PC-9 (cell line): ENCODE measurements at places on chromosomes 5 and 9. TPM values are rescaled to one million over a fixed set of nuclear protein-coding genes. Genes with fewer than 3 reads are reported as not detected.

GRCh38 chr5:172724242-172725183, 46.5 kb downstream of the DUSP1 start:
- no peak for DNase-seq

OSMR gene
- 45.3 and 65.4 TPM in 2 replicates for total RNA-seq

ANKRD31 gene
- total RNA-seq = 0.23 and 0.48 TPM in 2 replicates

DNA sequence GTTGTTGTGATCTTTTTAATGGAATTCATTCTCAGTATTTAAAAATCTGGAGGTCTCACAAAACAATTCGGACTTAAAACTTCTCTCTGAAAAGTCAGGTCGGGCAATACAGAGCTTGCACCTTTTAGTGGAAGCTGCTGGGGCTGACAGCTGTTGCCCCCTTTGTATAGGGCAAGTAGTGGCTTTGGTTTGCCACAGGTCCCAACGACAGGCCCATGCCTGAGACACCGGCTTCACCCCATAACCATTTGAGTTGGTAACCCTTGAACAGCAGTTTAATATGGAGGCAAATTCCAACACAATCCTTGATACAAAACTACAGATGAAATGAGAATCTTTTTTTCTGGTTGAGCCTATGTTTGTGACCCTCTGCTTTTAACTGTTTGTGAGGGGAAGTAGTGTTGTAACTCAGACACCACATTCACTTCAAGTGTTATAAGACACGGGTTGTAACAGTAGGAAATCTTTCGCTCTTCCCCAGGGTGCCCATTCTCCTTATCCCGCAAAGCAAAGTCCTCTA, 752 bp upstream of the GLRX start:
- no peak for DNase-seq

DCANP1 gene
- not detected in 2 replicates for total RNA-seq

GRCh38 chr9:113503613-113504211, 40.2 kb downstream of the RGS3 start:
- no peak for DNase-seq

- no peak for DNase-seq
Observed at GRCh38 chr9:101652601-101653175, 57.9 kb upstream of the PPP3R2 start.

- DNase-seq = no peak
Observed at GRCh38 chr5:17436350-17436749, 61.7 kb upstream of the TAF11L2 start.

- no peak for DNase-seq
Observed at GRCh38 chr5:16656561-16657191, 39.9 kb upstream of the RETREG1 start.

- peak; percentile 96 for DNase-seq
Observed at GRCh38 chr9:96858018-96858573, 3.8 kb upstream of the ZNF782 start.

SHISAL2B gene
- total RNA-seq = not detected in 2 replicates

PRUNE2 gene
- 0.20 TPM in 1 of 2 replicates, not detected in the other for total RNA-seq

LHX3 gene
- 0.22 and 0.43 TPM in 2 replicates for total RNA-seq

KIAA1958 gene
- 19.5 and 19.8 TPM in 2 replicates for total RNA-seq

DNA sequence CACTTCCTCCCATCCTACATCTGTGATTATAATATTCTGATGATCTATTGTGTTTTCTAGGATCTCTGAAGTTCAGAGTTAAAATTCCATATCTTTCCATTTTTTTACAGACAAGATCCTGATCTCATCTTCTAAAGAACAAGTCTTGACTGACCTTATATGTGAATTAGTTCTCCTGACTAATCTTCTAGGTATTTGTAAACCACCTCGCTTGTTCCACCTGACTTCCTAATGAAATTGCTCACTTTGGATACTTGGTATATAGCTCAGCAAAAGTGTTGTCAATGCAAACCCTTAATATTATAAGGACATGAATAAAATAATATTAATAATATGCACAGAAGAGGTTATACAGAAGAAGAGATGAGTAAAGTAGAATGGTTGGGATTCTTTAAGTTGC, 68.2 kb upstream of the NR4A3 start:
- DNase-seq = no peak

EGR1 gene
- total RNA-seq = 24.7 and 31.0 TPM in 2 replicates

DNA sequence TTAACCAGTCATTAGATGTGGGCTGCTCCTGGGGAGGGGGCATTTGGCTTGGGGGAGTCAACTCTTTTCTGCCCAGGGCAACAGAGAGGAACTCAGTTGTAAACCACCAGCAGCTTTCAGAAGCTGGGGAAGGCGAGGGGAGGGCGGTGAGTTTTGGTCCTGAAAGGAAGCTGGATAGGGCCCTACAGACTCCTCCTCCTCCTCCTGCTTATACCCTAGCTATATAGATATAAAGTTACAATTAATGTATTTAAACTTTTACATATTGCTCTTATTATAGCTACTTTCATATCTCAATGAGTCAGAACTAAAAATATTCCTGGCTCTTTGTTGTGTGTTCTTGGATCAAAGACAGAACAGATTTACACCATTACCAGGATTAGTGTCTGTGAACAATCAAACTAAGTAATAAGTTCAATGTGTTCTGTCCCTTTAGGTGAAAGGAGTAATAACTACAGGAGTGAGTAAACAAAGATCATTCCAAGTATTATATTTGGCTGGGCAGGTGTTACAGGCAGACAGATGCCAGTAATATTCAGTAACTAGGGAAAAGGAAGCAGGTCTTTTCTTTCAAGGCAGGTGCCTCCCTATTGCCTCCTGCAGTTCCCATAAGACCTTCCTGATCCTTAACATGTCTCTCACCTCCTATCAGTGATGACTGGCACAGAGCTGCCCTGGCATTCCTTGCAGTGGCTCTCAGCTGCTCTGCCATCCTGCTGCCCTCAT, 20.5 kb upstream of the VPS13A start:
- no peak for DNase-seq

APBA1 gene
- total RNA-seq = 0.44 and 1.4 TPM in 2 replicates

ACSL6 gene
- total RNA-seq = not detected in 2 replicates

SHC3 gene
- 12.9 and 15.9 TPM in 2 replicates for total RNA-seq

DNA sequence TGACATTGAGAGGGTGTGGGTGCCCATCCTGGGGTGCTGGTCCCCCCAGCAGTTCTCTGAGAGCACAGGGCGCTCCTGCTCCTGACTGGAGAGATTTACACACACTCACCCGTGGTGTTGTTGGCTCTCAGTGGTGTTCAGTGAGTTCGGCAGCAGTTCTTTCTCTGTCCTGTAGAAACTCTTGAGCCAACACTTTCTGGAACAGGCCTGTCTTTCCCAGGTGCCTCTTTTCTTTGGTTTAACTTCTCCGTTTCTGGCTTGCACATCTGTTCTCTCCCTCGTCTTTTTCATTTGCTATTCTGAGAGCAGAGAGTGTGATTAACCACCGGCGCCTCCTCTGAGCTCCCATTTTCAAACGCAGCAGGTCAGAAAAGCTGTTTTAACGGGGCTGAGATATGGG, 284.5 kb downstream of the IRX2 start:
- no peak for DNase-seq

- no peak for DNase-seq
Observed at GRCh38 chr5:164319161-164319560, 813.7 kb downstream of the MAT2B start.

LCP2 gene
- total RNA-seq = not detected in 2 replicates

UGT3A2 gene
- not detected in 2 replicates for total RNA-seq

GRCh38 chr5:107099506-107099905, 571.2 kb downstream of the EFNA5 start:
- no peak for DNase-seq

ECM2 gene
- 1.9 and 3.1 TPM in 2 replicates for total RNA-seq

DNA sequence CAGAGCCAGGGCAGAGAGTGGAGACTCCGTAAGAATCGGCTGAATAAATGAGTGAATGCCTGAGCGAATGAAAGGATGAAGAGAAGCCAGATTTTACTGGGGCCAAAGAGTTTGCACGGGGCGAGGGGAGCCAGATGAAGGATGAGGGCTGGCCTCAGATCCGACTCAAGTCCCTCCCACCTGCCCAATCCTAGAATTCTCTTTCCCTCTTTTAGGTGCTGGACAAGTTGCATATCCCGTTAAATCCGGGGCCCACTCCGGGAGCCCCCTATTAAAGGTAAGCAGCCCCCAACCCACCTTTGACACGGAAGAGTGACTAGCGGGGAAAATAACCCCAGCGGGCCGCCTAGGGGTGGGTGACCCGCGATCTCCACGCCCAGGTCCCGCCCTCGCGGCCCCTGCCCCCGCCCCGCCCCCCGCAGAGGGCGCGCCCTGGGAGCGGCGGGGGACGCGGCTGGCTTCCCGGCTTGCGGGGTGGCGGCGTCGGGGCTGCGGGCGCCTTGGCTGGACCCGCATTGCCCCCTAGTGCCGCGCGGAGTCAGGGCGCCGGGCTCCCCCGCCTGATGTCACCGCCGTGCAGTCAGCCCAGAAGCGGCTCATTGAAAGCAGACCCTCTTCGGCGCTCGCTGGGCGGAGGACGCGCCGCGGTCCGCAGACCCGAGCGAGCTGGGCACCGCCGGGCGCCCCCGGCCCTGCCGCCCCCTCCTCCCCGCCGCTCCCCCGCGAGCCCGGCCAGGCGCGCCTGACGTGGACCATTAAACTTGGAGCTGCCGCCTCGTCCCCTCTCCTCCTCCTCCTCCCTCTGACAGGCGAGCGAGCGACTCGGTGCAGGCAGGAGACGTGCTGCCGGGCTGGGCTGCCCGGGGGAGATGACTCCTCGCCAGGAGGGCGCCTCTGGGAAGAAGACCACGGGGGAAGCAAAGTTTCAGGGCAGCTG, at the start of gene ADRA1B:
Gene ADRA1B (plus strand): TSS at position 579 of the 937 bp plus-strand sequence. CDS start 424 bp downstream, outside the sequence.
- peak; percentile 87 for DNase-seq

- DNase-seq = no peak
Observed at GRCh38 chr9:21331676-21332402, 3.4 kb downstream of the KLHL9 start.

- DNase-seq = no peak
Observed at GRCh38 chr5:53974021-53974420, 336.4 kb downstream of the ARL15 start.

GRCh38 chr5:38426490-38426889, 130.0 kb downstream of the LIFR start:
- no peak for DNase-seq

- no peak for DNase-seq
Observed at GRCh38 chr5:116858705-116859333, 284.2 kb upstream of the SEMA6A start.

DNA sequence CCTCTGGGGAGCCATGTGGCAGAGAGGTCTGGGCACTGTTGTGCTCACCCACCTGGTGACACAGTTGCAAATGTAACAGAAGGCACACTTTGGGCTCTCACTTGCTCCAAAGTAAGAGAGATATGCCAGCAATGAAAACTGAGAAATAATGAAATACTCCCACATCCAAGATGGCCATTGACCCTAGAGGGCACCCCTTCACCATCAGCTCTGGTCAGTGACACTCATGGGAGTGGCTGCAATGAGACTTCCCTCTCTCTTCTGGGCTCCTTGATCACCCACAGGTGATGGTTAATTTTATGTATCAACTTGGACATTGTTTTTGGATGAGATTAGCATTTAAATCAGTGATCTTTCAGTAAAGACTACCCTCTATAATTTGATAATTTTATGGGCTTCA, 248.4 kb downstream of the CDH12 start:
- no peak for DNase-seq

- no peak for DNase-seq
Observed at GRCh38 chr9:132418726-132419363, 8.8 kb downstream of the CFAP77 start.

GRCh38 chr5:83964271-83964670, 243.6 kb upstream of the HAPLN1 start:
- no peak for DNase-seq

GRCh38 chr9:136381311-136381710, 7.8 kb upstream of the CARD9 start:
- no peak for DNase-seq

DNA sequence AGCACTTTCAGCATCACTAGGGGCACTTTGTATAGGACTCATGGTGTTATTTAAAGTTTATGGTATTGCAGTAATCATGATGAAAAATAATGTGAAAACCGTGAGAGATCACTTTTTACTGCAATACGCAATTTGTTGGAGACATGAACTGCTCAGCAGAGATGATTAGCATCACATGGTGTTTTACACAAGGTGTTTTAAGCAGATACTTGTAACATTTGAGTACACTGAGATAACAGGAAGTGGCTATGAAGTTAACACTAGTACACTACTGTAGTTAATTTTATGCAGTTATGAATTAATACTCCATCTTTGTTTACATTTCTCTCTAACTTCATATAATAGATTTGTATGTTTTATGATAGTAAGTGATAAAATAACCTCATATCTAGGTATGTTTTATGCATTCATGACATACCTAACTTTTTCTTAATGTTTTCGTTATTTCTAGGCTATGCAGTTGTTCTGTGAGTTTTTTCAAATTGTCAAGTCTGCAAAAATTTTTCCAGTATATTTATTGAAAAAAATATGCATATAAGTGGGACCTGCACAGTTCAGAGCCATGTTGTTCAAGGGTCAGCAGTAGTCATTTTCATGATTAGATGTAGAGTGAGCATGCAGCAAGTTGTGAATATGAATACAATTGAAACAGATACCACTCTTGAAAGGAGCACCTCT, 13.0 kb downstream of the SUB1 start:
- DNase-seq = no peak

DNA sequence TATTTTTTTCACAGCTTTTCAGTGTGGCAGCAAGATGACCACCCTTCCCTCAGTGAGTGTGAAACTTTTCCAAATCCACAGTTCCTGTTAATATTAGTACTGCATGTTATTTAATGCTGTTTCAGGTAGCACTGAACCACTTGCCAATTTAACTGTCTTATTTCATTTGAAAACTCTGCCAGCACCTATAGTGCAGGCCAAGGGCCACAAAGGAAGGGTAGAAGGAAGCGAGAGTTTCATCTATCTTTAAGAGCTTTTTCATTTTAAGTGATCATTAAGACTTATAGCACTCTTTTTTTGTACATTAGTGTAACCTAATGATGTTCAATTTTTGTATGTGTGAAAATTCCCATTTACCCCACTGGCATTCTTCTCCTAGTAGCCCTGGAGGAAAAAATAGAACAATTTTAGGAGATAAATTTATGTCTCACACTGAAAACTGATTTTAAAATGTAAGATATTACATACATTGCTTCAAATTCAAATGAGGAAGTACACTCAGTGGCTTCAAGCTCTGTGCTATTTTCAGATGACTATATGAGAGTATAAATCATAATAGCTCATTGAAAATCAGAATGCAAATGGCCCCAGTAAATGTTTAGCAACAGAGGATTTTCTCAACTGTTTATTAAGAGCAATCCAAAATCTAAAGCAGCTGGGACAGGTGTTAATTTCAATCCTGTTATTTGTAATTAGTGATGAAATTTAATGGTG, 820.5 kb downstream of the PTPRD start:
- DNase-seq = no peak

- no peak for DNase-seq
Observed at GRCh38 chr9:91360551-91361290, 997 bp downstream of the AUH start.

DBH gene
- total RNA-seq = not detected in 2 replicates

DNA sequence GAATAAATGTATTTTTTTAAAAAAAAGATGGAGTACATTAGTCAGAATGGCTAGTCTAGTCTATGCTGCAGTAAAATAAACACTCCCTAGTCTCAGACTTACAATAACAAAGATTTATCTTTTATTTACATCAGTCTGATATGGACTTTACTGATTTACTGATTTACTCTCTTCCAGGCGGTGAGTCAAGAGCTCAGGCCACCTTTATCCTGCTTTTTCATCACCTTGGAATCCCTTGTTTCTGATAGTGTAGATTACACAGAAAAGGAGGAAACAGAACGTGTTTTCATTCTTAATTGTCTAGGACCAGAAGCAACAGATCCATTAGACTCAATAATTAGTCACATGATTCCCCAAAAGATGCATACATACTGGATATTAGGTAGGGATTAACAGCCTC, 290.1 kb upstream of the TRPC7 start:
- peak; percentile 95 for DNase-seq

- no peak for DNase-seq
Observed at GRCh38 chr9:102700936-102701335, 294.2 kb upstream of the CYLC2 start.
